ENCODE measurements at places on chromosomes 7 and 10.

GRCh38 chr7:7970237-7970530 lies 1.6 kb downstream of the GLCCI1 start:
- no peak for DNase-seq

DNA sequence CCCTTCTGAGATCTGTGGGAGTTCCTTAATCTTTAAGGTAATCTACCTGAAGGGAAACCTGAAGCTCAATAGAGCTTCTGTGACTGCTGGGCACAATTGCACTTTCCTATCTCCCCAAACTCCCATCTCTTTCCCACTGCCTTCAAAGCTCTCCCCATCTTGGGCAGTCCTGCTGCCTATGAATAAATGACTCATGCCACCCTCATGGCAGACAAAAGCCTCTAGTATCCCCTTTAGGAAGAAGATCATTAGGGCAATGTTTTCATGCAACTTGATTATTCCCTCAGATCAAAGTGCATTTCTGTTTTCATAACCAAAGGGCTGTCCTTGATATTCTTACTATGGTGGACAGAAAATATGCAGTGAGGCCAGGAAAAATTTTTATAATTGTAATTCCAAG lies 704.9 kb upstream of the LRRN3 start:
- no peak for DNase-seq

GRCh38 chr7:98990356-98990755 lies 112.0 kb downstream of the TRRAP start:
- no peak for DNase-seq

DNA sequence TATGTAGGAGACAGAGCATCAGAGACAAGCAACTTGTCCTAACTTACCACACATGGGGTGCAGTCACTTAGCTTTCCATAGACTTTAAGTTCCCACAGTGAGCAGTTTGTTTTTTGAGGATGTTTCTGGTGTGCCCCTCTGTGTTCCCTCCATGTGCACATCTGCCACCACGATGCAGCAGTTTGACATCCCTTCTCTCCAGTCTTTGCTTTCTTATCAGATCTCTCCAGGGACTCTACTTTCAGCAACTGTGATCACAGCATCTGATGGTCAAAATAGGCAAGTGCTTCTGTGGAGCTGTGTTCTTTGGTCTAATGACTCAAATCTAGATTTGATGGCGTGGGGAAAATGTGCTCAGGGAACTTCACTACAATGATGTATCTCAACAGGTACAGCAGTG lies 96.5 kb upstream of the NAMPT start:
- DNase-seq = no peak

DNA sequence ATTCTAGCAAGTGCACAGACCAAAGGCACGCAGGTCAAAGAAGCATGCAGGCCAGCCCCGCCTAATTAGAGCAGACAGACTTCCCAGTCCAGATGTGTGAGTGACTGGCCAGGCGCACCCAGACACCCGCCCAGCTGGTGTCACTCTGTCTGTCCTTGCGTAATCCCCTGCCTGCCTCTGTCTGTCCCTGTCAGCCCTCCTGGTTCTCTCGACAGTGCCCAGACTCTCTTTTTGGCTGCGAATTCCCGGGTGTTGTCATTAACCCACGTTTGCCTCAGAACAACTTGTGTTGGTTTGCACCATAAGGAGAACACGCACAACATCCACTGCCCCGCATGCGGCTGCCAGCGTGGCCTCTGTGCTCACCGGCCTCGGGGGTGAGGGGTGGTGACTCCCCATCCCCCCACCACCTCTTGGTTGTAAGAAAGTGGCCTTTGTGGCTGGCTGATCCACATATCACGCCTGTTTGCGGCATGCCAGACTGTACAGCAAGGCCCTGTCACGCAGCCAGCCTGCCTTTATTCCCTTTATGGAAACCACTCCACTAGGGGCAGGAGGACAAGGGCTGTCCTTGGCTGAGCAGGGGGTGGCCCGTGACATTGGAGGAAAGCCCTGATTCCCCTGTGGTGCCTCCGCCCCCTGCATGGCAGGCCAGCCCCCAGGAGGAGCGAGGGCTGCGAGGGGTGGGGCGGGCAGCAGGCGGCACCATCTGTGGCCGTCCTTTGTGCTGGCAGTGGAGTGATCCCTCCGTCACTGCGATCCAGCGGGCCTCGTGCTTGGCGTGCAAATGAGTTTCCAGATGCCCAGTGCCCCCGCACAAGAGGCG lies 72.8 kb upstream of the PPIF start:
- no peak for DNase-seq

- no peak for DNase-seq
Observed at GRCh38 chr10:3054183-3054850, 13.0 kb upstream of the PFKP start.

GRCh38 chr10:68348265-68348741 lies 15.6 kb upstream of the PBLD start:
- DNase-seq = no peak

GRCh38 chr7:6636741-6637543 lies at the start of gene ZNF316:
TSS of gene ZNF316 (plus strand) at chr7:6637318. CDS start at chr7:6642410, 5,092 bp downstream.
- DNase-seq = peak; percentile 30

DNA sequence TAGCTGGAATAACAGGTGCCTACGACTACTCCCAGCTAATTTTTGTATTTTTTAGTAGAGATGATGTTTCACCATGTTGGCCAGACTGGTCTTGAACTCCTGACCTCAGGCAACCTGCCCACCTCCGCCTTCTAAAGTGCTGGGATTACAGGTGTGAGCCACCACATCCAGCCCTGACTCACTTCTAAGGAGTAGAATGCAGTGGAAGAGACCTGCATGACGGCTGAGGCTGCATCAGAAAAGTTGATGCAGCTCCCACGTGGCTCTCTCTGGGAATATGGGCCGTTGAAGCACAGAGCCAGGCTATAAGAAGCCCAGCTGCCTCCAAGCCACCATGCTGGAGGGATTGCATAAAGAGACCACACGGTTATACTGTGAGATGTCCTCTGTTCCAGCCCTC lies 21.6 kb upstream of the ASL start:
- no peak for DNase-seq

- DNase-seq = no peak
Observed at GRCh38 chr7:151068069-151068773, 8.8 kb downstream of the SLC4A2 start.

GRCh38 chr7:142913566-142913965 lies 20.0 kb downstream of the TRPV5 start:
- DNase-seq = no peak

- no peak for DNase-seq
Observed at GRCh38 chr7:42010751-42011150, 226.3 kb downstream of the GLI3 start.

DNA sequence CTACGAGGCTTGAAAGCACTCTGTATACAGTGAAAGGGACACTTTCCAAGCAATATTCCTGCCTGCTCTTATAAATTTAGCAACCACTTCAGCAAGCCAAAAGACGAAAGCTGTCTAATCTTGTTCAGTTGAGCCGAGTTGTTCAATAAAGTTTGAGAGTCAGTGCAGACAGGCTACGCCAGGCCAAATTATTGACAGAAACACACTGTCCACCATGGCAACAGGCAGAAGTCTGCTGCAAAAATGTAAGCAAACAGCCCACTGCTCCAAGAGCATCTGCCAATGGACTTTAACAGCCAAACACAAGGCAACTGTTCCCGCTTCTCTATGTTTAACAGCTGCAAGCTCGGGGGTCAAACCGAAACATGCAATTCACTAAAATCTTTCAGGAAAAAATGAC lies 85.7 kb downstream of the GLI3 start:
- no peak for DNase-seq

GRCh38 chr10:84473136-84473535 lies 144.7 kb downstream of the CCSER2 start:
- no peak for DNase-seq

- DNase-seq = no peak
Observed at GRCh38 chr7:123075838-123076467, 80.5 kb upstream of the TAS2R16 start.

DNA sequence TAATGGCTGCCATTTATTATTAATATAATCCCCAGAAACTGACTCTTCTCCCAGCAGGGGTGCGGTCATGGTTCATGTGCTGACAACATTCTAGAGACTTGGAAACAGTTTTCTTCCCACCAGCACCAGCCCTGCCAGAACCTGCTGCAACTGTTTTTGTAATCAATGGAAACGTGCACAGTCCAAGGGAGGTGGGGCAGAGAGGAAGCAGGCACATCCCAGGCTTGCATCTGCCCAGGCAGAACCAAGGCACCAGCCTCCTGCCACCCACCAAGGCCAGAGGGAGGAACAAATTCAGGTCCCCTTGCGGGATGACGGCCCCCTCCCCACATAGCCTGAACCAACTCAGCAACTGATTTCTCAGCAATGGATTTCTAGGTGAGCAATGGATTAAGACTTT lies 119.0 kb downstream of the OAT start:
- no peak for DNase-seq

- DNase-seq = no peak
Observed at GRCh38 chr7:42350801-42351200, 113.8 kb upstream of the GLI3 start.

- DNase-seq = no peak
Observed at GRCh38 chr7:45033931-45034290, 33.9 kb downstream of the CCM2 start.

DNA sequence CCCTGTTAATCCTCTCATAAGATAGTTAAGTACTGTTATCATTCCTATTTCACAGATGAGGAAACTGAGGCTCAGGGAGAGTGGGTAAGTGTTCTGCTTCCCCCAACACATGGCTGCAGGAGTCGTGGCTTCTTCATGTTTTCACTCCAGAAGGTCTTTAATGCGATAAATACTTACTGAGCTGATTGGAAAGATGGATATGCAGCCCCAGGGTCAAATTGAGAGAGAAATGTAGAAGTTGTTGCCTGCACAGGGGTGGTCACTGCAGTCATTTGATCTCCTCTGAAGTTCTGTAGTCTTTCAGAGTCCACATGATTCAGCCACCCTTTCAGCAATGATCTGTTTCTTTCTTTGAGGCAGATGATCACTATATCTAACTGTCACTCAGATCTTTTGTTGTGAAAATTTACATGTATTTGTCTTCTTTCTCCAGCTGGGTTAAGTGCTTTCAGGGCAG lies 29.3 kb downstream of the CRCP start:
- DNase-seq = no peak

GRCh38 chr10:120069700-120070099 lies 177.2 kb downstream of the SEC23IP start:
- DNase-seq = no peak

DNA sequence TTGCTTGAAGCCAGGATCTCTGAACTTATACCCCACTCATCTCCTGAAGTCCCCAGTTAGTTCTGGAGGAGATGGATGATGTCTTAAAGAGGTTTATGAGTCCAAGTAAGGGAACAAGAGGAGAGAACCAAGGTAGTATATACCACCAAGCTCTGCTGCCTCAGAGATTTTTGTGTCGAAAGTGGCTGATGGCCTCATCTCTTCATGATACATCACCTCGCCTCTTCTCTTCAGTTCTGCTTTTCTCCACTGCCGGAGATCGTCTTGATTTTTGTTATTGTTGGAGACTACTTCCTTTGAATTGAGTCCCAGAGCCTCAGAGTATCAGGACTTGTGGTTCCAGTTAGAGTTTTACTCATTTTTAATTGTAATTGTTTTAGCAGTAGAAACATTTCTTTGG lies 1.9 kb downstream of the VTI1A start:
- no peak for DNase-seq

DNA sequence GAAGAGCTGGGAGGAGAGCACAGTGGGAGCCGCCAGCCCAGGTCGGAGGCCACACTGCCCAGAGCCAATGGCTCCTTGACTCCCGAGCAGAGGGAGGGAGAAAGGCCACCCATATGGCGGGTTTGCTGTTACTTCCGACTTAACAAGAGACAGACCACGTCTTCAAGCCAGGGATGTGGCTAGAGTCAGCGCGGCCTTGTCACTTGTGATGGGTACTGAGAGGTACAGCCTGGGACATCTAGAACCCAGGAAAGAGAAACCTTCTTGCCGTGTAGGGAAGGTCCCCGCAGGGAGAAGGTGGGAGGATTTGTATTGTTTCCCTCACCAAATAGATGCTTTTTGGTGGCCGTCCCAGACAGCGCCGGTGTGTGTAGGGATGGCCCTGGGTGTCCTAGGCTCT lies 127.6 kb downstream of the PAXIP1 start:
- no peak for DNase-seq

GRCh38 chr10:12587451-12587888 lies 238.1 kb downstream of the CAMK1D start:
- no peak for DNase-seq

GRCh38 chr7:14858866-14859265 lies 43.7 kb downstream of the DGKB start:
- DNase-seq = no peak

DNA sequence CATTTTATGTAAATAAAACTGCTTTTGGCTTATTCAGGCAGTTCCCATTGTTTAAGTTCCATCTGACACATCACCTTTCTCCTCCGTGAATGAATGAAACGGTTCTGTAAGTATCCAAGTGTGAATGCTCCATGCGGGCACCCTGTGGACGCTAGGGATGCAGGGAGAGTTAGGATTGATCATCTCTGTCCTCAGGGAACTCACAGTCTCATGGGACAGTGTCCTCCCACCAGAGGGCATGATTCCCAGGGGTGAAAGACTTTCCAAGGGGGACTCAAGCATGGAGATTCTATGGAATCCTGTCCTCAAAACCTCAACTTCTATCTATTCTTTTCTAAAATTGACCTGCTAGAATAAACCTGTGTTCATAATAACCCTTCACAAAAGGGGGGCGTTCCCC lies 98.8 kb downstream of the HECW1 start:
- no peak for DNase-seq

DNA sequence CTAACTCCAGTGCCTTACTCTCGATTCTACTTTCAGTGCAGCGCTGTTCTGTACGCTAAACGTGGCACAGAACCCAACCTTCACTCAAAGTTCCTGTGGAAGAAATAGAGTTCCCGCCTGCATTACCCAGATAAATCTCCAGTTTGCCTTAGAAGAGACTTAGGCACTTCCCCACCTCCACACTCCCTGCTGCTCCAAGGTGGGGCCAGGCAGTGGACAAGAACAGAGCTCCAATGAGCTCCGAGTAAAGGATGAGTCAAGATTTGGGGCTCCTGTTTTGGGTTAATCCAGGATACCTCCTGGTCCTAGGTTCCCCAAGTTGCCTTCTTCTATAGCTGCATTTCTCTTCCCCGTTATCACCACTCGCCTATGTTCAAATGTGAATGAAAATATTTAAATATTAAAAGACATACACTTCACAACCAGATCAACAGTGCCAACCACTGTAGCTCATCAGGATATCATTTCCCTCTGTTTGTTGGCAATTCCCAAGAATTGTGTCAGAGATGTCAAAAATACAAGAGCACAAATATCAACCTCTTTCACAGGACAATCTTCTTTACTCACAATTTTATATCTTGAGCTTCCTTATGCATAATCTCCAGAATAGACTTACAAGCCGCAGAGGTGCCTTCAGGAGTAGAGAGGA lies 48.0 kb downstream of the MALSU1 start:
- no peak for DNase-seq

- DNase-seq = no peak
Observed at GRCh38 chr10:127949831-127950230, 42.9 kb downstream of the PTPRE start.

- DNase-seq = no peak
Observed at GRCh38 chr7:158240801-158241200, 346.8 kb downstream of the PTPRN2 start.

- DNase-seq = no peak
Observed at GRCh38 chr7:33487998-33488682, 358.8 kb downstream of the BBS9 start.

DNA sequence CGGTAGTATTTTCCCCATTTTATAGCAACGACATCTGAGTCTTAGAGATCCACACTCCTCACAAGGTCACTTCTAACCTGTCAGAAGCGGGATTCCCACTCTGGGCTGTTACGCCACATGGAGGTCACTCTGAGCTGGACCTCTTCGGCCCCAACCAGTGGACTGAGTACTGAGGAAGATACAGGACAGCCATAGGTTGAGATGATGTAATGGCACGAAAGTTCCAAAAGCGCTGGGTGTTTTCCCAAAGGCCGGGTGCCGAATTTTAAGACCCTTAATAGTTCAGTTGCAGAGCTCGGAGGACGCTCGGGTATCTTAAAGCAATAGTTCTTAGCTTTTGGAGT lies 699 bp downstream of the GHITM start:
- no peak for DNase-seq
